Neuronal stem cell (in vitro differentiated cells): ENCODE measurements at places on chromosomes 5 and 9.

- DNase-seq, result no peak
Observed at GRCh38 chr9:113493203-113493520, 29.6 kb downstream of the RGS3 start.

- no peak for DNase-seq
Observed at GRCh38 chr5:113336975-113337374, 97.8 kb downstream of the TSSK1B start.

DNA sequence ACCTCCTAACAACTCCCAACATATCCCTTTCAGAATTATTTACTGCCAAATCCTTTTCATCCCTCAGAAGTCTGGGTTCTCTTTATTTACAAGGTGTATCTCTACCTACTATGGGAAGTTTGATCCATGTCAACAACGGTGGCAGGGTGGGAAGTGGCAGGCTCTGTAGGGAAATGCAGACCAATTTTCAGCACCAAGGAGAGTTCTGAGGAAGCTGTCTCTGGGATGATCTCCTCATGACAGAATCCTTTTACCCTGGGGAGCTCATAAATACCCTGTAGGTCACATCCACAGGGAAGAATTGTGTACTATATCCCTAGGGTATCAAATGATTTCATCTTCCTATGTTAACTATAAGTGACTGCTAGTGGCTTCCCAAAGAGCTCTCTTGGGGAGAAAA is 107.8 kb upstream of the NEK6 start:
- DNase-seq, result no peak

- no peak for DNase-seq
Observed at GRCh38 chr9:22342491-22343217, 104.0 kb upstream of the DMRTA1 start.
